Peyer's patch (tissue), 4 donors: ENCODE measurements at places on chromosomes 13 and 19. TPM values are rescaled to one million over a fixed set of nuclear protein-coding genes. Genes with fewer than 3 reads are reported as not detected.

SPINT2 gene
- total RNA-seq: 736 TPM

NKG7 gene
- 1.8 TPM for total RNA-seq

ZNF729 gene
- total RNA-seq: not detected

CFAP97D2 gene
- total RNA-seq: not detected

C19orf81 gene
- total RNA-seq: not detected

- H3K27me3 ChIP-seq: no peaks in the 10 kb centered on the region
- H3K36me3 ChIP-seq: no peaks in the 10 kb centered on the region
- DNase-seq: no peak
- no peaks in the 10 kb centered on the region for H3K4me1 ChIP-seq
- H3K27ac ChIP-seq: no peak overlapping the region
Observed at GRCh38 chr13:35266412-35266811, 210.1 kb downstream of the MAB21L1 start.

GRCh38 chr13:105084931-105085330 is 1450.5 kb downstream of the EFNB2 start:
- no peaks in the 10 kb centered on the region for H3K36me3 ChIP-seq
- no peak overlapping the region for H3K27ac ChIP-seq
- H3K27me3 ChIP-seq: no peaks in the 10 kb centered on the region

- no peaks in the 10 kb centered on the region for H3K27me3 ChIP-seq
- no peak overlapping the region for H3K4me3 ChIP-seq
- peak overlapping the region; percentile 83 for H3K27ac ChIP-seq
- H3K4me1 ChIP-seq: peaks cover 8% of the 10 kb centered on the region
- no peaks in the 10 kb centered on the region for H3K36me3 ChIP-seq
Observed at GRCh38 chr13:99686157-99686572, 184.9 kb downstream of the TM9SF2 start.

DNA sequence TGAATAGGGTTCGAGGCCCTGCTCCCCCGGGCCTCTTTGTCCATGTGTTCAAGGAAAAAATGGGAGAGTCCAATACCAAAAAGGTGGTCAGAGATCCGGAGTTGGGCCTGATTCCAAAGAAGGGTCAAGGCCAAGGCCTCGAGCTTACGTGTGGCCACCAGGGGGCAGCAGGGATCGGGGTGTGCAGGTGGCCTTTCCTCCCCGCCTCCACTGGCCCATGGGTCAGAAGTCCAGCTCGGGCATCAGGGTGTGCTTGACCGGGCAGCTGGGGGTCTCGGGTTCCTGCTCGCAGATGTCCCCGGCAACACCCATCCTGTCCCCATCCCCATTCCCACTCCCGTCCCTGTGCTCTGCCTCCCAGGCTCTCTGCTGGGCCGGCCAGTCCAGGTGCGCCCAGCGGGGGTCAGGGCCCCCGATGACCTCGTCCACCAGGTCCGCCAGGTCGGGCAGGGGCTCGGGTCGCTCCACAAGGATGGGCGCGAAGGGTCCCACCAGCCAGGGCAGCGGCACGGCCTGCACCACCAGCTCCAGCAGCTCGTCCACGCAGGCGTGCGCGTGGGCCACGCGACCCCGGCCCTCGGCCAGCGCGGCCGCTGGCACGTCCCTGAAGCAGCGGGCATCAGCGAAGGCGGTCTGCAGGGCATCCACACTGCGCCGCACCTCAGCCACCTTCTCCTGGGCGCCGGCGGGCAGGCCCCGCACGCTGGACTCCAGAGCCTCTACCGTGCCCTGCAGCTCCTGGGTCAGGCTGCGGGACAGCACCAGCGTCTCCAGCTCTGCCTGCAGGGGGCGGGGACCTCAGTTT is 5.2 kb upstream of the PLIN4 start:
- H3K36me3 ChIP-seq: no peaks in the 10 kb centered on the region
- no peaks in the 10 kb centered on the region for H3K27me3 ChIP-seq
- H3K4me1 ChIP-seq: no peaks in the 10 kb centered on the region
- no peak overlapping the region for H3K27ac ChIP-seq
- no peak overlapping the region for H3K4me3 ChIP-seq

DNA sequence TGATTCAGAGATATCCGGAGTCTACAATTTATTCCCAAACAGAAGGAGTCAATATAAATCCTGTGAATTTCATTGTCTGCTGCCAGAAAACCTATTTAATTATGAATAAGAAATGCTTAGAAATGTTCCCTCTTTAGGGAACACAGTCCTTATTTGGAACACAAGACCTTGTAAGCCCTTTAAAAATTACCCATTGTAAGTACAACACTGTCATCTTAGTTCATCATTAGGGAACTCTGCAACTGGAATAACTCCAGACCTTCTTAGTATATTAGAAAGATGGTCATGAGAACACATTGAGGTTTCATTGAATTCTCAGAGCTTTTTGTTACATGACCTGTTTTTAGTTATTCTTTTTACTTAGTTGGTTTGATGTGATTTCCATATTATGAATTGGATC is 548.5 kb upstream of the KLF12 start:
- no peaks in the 10 kb centered on the region for H3K36me3 ChIP-seq
- DNase-seq: no peak
- H3K27ac ChIP-seq: no peak overlapping the region
- no peaks in the 10 kb centered on the region for H3K27me3 ChIP-seq

GRCh38 chr13:29693275-29693945 is 97.9 kb upstream of the SLC7A1 start:
- no peaks in the 10 kb centered on the region for H3K36me3 ChIP-seq
- no peaks in the 10 kb centered on the region for H3K27me3 ChIP-seq
- peak; percentile 76 for DNase-seq
- no peaks in the 10 kb centered on the region for H3K4me1 ChIP-seq
